Ovary (tissue), 10 donors: ENCODE measurements at places on chromosomes 5 and 9. TPM values are rescaled to one million over a fixed set of nuclear protein-coding genes. Genes with fewer than 3 reads are reported as not detected.

The PCDHGA5 gene
- total RNA-seq, result 6.4 TPM

GRCh38 chr9:93826905-93827544 is 128.1 kb downstream of the BARX1 start:
- DNase-seq, result no peak
- no peaks in the 10 kb centered on the region for H3K36me3 ChIP-seq
- H3K4me1 ChIP-seq, result peaks cover 10% of the 10 kb centered on the region
- H3K27me3 ChIP-seq, result no peaks in the 10 kb centered on the region
- no peak overlapping the region for H3K27ac ChIP-seq

- H3K36me3 ChIP-seq, result no peaks in the 10 kb centered on the region
- no peaks in the 10 kb centered on the region for H3K4me1 ChIP-seq
- DNase-seq, result no peak
- H3K27me3 ChIP-seq, result no peaks in the 10 kb centered on the region
These were observed 202.3 kb downstream of the LRRC70 start for GRCh38 chr5:62780888-62781287.

DNA sequence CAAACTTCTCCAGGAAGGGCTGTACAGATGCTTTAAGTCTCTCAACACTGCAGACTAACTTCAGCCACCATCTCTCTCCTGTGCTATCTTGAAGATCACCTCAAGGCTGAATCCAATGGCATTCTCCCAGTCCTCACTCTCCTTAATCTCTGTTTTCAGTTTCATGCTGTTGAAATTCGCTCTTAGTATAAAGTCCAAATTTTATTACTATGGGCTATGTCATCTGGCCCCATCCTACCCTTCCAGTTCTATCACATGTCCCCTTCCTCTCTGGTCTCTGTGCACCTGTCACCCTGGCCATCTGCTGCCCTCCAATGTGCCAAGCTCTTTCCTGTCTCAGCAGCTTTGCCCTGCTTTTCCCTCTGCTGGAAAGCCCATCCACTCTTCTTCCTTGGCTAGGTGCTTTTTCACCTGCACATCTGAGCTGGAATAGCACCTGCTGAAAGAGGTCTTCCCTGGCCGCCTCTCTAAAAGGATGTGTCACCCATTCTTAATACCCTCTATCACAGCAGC is 284.7 kb upstream of the MAP3K1 start:
- no peak overlapping the region for H3K4me3 ChIP-seq
- no peak for DNase-seq
- no peak overlapping the region for H3K27ac ChIP-seq
- no peaks in the 10 kb centered on the region for H3K27me3 ChIP-seq

- H3K36me3 ChIP-seq, result no peaks in the 10 kb centered on the region
- no peaks in the 10 kb centered on the region for H3K4me1 ChIP-seq
- DNase-seq, result no peak
- no peak overlapping the region for H3K4me3 ChIP-seq
- H3K27ac ChIP-seq, result no peak overlapping the region
- no peaks in the 10 kb centered on the region for H3K27me3 ChIP-seq
These were observed 15.4 kb upstream of the VDAC1 start for GRCh38 chr5:134020188-134020587.

The TAF11L6 gene
- total RNA-seq, result not detected

The SOHLH1 gene
- total RNA-seq, result not detected

DNA sequence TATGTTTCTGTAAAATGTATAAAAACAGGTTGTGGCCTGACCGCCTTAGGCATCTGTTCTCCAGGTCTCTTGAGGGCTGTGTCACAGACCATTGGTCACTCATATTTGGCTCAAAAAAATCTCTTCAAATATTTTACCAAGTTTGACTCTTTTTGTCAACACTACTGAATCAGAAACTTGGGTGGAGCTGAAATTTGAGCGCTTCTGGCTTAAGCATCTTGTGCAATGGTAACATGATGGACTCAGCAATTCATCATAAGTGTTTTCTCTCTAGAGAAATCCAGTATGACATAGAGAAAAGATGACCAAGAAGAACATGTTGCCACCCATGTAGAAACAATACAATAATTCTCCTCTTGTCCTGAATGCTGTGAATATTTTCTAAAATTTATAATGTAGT is 387.9 kb downstream of the MAT2B start:
- no peaks in the 10 kb centered on the region for H3K36me3 ChIP-seq
- no peak overlapping the region for H3K4me3 ChIP-seq
- no peak for DNase-seq
- H3K27me3 ChIP-seq, result no peaks in the 10 kb centered on the region

GRCh38 chr5:153116916-153117315 is 373.6 kb upstream of the GRIA1 start:
- no peak overlapping the region for H3K4me3 ChIP-seq
- H3K36me3 ChIP-seq, result no peaks in the 10 kb centered on the region
- no peak for DNase-seq
- H3K4me1 ChIP-seq, result no peaks in the 10 kb centered on the region
- H3K27ac ChIP-seq, result no peak overlapping the region

DNA sequence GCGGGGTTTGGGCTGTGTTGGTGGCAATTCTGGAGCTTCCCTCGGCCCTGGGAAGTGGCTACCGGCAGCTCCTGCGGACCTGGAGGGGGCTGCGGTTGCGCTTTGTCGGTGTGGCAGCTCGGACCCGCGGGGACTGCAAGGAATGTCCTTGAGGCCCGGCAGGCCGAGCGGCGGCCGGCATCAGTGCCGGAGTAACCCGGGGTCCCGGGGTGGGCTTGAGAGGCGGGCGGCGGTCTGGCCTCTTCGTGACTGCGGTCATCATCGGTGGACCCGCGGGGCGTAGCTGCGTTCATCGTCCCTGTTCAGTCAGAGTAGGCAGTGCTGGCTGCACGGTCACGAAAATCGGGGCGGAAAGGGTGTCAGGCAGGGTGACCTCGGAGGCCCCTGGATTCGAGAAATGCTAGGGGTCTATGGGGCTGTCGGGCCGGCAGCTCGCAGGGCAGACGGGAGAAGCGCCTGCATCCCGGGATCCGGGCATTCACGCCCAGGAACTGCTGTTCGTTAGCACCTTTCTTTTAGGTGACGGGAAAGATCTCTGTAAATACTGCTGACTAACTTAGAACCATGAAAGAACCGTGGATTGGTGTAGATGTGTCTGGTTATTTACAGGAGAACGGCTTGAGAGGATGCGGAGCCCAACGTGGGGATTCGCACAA is 474 bp downstream of the HMGCR start:
- no peaks in the 10 kb centered on the region for H3K27me3 ChIP-seq
- H3K27ac ChIP-seq, result peak overlapping the region; percentile 35
- H3K4me1 ChIP-seq, result peaks cover 1% of the 10 kb centered on the region
- H3K4me3 ChIP-seq, result peak overlapping the region; percentile 95
- no peaks in the 10 kb centered on the region for H3K36me3 ChIP-seq
